ENCODE measurements at places on chromosomes 2 and 18.
A peak's percentile ranks its signal among the peaks of the same experiment; 100 is the strongest.

DNA sequence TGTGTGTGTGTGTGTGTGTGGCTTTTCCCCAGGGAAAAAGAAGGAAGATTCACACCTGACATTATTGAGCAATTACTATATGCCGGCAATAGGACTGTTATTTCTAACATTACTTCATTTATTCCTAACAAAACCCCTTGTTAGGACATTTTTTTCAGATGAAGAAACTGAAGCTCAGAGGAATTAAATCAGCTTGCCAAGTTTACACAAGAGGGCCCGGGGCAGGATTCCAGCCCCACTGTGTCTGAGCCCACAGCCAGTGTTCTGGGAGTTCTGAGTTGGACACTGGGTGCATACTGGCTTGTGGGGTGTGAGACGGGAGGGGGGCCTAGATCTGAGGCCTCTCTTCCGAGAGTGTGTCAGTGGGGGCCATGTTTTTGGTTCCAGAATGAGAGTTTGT, 9.9 kb downstream of the TOGARAM2 start:
- DNase-seq = no peak

- DNase-seq = no peak
Observed at GRCh38 chr2:142866426-142866825, 11.0 kb upstream of the KYNU start.

DNA sequence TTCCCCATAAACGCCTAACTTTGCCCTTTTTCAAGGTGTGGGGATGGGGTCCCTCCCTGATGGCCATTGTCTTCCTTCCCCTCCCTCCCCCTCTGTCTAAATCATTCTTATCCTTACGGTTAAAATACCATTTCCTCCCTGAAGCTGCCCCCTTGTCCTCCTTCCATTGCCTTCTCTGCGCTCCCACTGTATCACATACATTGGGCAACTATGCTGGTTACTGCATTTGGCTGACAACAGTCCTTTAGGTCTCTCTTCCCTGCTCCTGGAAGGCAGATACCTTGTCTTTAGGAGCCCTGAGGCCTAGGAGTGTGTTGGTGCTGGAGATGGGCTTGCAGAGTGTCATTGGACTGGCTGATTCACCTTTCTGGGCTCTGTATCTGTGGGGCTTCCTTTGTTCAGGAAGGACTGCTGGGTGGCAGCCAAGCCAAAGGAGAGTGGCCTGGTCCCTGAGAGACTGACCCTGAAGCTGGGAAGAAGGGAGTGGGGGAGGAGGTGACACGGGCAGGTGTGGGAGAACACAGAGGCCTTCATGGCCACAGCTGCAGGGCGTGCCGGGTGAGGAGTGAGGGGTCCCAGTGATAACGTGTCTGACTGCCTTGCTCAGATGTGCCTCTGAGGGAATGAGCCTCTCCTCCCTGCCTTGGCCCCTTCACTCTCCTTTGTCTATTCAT, 2.2 kb downstream of the WNT6 start:
- DNase-seq = no peak

DNA sequence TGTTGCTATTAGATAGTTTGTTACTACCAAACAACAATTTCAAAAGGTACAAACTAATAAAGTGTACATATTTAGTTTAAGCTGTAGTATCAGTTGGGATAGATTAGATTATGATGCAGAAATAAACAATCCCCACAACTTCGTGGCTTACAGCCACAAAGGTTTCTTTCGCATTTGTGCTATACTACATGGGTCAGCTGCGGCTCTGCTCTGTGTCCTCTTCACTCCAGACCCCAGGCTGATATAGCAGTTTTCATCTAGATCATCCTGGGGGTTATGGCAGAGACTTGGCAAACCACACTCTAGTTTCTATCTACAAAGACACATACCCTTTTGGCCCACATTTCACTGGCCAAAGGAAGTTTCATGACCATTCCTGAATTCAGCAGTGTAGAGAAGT, 108.0 kb upstream of the SP5 start:
- no peak for DNase-seq

- DNase-seq = no peak
Observed at GRCh38 chr2:102620332-102620731, 979 bp downstream of the SLC9A2 start.

- no peak for DNase-seq
Observed at GRCh38 chr18:564708-565561, 15.2 kb upstream of the CETN1 start.

- DNase-seq = no peak
Observed at GRCh38 chr2:226711606-226712296, 87.9 kb downstream of the IRS1 start.

DNA sequence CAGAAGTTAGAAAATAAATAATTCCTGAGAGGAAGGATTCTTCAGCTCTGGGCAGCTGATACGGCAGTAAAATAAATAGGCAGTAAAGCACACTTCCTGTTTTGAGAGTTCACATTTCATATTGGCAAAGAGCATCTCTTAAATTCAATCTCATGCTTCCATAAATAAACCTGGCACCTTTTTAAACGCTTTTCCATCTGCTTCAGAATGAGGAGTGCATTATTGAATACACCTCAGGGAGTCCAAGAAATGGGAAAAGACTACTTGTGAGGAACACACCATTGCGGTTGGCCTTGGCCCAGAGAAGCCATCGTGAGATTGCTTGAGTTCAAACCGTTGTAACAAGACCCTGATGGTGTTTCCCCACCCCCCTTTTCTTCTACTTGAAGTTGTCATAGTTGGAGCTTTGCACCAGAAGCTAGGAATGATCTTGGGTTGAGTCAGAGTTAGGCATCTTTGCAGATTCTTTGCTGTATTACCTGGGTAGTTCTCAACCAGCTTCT, 123.9 kb downstream of the RDH14 start:
- peak; percentile 1 for DNase-seq

GRCh38 chr2:185583058-185583816, 155.4 kb upstream of the FSIP2 start:
- no peak for DNase-seq
